EH (cell line): ENCODE measurements at places on chromosomes 2 and 18.
A peak's percentile ranks its signal among the peaks of the same experiment; 100 is the strongest.

DNA sequence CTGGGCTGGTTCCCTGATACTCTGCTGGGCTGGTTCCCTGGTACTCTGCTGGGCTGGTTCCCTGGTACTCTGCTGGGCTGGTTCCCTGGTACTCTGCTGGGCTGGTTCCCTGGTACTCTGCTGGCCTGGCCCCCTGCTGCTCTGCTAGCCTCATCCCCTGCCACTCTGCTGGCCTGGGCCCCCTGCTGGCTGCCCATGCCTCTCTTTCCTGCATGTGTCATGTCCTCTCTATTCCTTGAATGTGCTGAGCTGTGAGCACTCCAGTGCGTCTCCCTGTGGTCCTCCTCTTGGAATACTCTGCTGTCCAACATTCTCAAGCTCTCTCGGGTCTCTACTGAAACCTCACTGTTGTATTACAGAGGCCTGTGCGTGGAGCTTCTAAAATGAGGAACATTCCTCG lies 216.3 kb downstream of the RNF144A start:
- DNase-seq: peak; percentile 15

GRCh38 chr2:233498126-233498525 lies 68.5 kb downstream of the USP40 start:
- DNase-seq: no peak

DNA sequence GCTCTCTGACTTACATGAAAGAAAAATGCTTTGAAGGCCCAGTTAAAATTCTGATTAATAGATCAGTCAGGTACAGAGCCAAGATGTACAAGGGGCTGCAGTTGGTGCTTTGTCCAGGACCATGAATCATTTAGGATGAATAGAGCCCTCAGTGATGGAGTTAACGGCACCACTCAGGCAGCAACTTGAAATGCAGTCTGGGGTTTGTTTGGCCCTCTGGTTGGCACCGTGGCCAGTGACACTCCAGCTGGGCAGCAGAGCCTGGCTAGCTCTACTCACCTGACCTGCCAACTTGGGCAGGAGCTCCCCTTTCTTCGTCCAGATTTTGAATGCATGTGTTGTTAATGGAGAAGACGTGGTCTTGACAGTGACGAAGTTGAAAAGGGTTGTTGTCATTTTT lies 493.0 kb upstream of the ACVR2A start:
- DNase-seq: no peak

GRCh38 chr18:57901825-57902589 lies 98.9 kb upstream of the ATP8B1 start:
- no peak for DNase-seq

GRCh38 chr18:27366665-27367064 lies 181.6 kb upstream of the CHST9 start:
- DNase-seq: no peak

- no peak for DNase-seq
These were observed 57.8 kb upstream of the GPR45 start for GRCh38 chr2:105183555-105184323.

GRCh38 chr18:25111377-25112288 lies 240.3 kb downstream of the ZNF521 start:
- no peak for DNase-seq

DNA sequence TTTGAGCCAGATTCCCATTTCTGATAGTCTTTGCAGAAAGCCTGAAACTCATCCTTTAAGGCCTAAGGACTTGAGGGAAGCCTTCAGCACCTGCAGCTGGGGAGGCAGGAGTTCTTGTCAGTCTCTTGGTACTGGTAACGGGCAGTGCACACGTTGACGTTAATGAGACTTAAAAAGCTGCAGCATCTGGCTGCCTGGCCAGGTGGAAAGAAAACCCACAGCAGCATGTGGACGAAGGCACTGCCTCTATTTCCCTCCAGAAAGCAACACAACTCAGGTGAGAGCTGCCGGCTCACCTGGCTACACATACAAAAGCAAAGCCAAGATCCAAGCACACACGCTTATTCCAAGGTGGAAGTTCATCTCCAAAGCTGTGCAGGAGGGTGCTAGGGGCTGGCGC lies 178.8 kb downstream of the ANAPC1 start:
- no peak for DNase-seq

GRCh38 chr18:10032331-10033015 lies 118.7 kb downstream of the VAPA start:
- no peak for DNase-seq

DNA sequence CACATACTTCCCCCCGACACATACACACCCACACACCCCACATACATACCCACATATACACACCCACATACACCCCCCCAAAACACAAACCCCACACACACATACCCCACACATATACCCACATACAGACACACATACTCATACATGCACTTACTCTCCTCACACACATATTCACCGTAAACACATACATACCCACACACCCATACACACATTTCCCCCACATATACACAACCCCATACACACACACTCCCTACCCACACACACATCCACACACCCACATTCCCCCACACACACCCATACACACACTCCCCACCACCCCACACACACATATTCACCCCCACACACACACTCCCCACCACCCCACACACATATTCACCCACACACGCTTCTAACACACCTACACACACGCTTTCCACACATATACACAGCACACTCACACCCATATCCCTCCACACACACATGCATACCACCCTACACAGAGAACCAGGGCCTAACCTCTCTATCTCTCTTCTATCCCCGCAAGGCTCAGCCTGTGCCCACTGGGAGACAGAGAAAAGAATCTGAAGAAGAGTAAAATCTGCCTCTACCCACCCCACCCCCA lies 182.4 kb upstream of the ETAA1 start:
- no peak for DNase-seq

- no peak for DNase-seq
These were observed 52.0 kb downstream of the SLC4A5 start for GRCh38 chr2:74291218-74291544.

- DNase-seq: no peak
These were observed 7.3 kb downstream of the MAP4K3 start for GRCh38 chr2:39429746-39430145.

- DNase-seq: peak; percentile 83
These were observed 60.6 kb downstream of the VAPA start for GRCh38 chr18:9974279-9974915.

DNA sequence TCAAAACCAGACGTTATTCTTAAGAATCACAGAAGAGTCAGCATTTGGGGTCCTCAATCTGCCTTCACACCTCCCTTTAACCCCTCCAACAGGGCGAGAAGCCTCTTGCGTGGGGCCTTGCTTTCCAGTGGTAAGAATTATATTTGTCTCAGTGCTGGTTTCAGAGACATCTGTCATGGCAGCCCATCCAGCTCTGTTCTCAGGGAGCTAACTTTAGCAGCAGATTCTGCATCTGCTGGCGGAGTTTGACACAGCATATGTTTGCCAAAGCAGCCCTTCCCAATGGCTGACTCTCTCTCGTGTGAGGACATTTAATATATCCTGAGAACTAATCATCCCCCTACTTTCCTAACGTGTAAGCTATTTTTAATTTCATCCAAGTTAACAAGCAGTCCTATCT lies 91.5 kb upstream of the BCL11A start:
- DNase-seq: no peak

GRCh38 chr2:144937910-144938709 lies 418.2 kb upstream of the ZEB2 start:
- peak; percentile 97 for DNase-seq

DNA sequence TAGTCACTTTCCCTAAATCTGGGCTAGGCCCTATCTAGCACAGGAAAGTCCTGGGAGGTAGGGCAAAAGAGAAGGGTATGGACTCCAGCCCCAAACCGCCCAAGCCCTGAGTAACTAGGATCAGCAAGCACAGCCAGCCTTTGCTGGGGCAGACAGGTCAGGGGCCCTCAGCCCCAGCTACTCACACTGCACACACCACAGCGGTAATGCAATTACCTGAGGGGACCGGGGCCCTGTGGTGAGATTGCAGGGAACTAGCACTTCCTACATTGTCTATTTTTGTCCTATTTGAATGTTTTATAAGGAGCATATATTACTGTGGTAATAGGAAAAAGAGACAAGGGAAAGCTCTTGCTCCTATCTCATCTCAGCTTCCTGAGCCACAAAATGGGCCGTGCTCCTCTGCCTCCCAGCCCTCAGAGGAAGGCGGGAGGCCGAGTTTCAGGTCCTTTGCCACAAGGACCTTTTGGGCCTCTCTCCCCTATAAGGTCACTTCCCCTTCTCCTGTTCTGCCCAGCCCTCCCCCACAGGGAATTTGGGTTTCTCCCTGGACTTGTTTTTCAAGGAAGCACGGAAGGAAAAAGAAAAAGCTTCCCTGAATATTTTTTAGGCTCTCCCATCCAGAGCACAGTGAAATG lies 20.5 kb downstream of the RAB11FIP5 start:
- no peak for DNase-seq

GRCh38 chr18:65422544-65423136 lies 328.2 kb upstream of the CDH7 start:
- no peak for DNase-seq

- DNase-seq: no peak
These were observed 236.6 kb downstream of the GLI2 start for GRCh38 chr2:120972286-120972685.

- DNase-seq: no peak
These were observed 28.8 kb downstream of the SDC1 start for GRCh38 chr2:20196053-20196656.

GRCh38 chr2:68715353-68716041 lies 19.1 kb upstream of the ARHGAP25 start:
- peak; percentile 47 for DNase-seq

- DNase-seq: peak; percentile 85
These were observed 80.0 kb downstream of the GFPT1 start for GRCh38 chr2:69306822-69307578.

DNA sequence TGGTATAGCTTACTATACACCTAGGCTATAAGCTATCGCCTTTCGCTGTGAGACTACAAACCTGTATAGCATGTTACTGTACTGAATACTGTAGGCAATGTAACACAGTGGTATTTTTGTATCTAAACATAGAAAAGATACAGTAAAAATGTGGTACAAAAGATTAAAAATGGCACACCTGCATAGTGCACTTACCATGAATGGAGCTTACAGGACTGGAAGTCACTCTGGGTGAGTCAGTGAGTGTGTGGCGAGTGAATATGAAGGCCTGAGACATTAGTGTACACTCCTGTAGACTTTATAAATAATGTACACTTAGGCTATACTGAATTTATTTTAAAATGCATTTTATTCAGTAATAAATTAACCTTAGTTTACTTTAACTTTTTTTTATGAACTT lies 258.2 kb upstream of the SP5 start:
- DNase-seq: no peak

GRCh38 chr2:71702071-71702970 lies 249.0 kb downstream of the DYSF start:
- no peak for DNase-seq

- DNase-seq: no peak
These were observed 89.6 kb downstream of the UPP2 start for GRCh38 chr2:158191076-158191895.

- no peak for DNase-seq
These were observed 205.4 kb downstream of the SNTG2 start for GRCh38 chr2:1156059-1156458.

GRCh38 chr2:123906361-123906760 lies 118.7 kb upstream of the CNTNAP5 start:
- DNase-seq: no peak

- no peak for DNase-seq
These were observed 26.2 kb downstream of the R3HDM1 start for GRCh38 chr2:135557530-135557929.

- DNase-seq: peak; percentile 46
These were observed 27.0 kb upstream of the CASP8 start for GRCh38 chr2:201233192-201233811.

DNA sequence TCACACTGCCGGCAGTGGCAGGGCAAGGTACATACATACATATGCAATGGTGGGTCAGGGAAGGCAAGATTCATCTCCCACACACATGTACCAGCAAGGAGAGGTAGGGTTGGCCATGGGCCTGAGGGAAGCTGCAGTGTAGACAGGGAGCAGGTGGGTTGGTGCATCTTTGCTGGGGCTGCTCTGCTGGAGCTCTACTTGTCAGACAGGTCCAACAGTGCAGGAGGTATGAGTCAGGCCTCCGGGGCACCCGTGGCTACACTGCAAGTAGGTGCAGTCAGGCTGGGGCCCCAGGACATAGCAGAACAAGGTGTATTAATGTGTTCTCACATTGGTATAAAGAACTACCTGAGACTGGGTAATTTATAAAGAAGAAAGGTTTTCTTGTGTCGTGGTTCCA lies 281.1 kb upstream of the COL3A1 start:
- DNase-seq: no peak

DNA sequence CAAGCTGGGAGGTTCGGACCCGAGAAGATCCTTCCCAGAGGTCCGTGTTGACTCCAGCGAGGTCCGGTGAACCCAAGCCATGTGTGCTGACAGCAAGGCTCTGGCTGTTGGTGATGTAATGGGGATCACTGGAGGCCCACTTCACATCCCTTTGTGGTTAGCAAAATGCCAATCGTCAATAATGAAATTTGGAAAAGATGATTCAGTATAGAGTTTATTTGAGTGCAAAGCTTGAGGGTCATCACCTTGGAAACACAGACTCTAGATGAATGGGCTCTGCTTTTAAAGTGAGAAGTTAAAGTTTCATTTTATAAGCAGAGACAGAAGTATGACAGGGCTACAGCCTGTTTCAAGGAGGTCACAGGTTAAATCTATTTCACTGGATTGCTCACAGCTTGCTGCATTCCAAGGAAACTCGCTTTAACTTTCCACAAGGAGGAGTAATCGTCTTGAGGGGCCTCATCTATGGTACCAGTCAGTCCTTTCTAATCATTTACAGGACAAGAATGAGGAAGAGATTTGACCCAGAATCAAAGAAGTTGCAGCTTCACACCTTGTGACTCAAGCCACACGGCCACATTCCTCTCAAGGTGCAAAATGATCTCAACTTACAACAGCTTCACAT lies 140.5 kb downstream of the TPO start:
- peak; percentile 88 for DNase-seq

GRCh38 chr18:56639104-56639381 lies 651 bp upstream of the TXNL1 start:
- no peak for DNase-seq

GRCh38 chr2:11319939-11320338 lies 24.5 kb downstream of the ROCK2 start:
- DNase-seq: peak; percentile 77

DNA sequence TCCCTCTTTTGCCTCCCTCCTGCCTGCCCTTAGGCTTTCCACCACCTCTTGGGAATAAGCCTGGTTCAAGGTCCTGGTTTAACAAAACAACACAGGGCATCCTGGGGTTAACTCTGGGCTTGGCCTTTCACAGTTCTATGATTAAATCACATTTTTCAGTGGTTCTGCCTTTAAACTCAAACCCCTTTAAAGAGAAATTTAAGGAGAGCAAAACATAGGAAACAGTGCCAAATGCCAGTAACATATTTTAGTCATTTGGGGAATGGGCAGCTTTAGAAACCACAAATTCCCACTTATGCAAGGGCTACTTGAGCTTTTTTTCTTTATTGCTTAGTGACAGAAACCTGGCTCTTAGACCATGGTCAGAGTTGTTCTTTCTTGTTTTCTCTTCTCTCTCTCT lies 112.2 kb upstream of the FZD5 start:
- peak; percentile 55 for DNase-seq

- DNase-seq: peak; percentile 57
These were observed 1.1 kb upstream of the FN1 start for GRCh38 chr2:215436705-215437565.

- DNase-seq: peak; percentile 14
These were observed 1.2 kb downstream of the PER2 start for GRCh38 chr2:238286987-238287736.
